ENCODE measurements at places on chromosomes 12 and 14.

DNA sequence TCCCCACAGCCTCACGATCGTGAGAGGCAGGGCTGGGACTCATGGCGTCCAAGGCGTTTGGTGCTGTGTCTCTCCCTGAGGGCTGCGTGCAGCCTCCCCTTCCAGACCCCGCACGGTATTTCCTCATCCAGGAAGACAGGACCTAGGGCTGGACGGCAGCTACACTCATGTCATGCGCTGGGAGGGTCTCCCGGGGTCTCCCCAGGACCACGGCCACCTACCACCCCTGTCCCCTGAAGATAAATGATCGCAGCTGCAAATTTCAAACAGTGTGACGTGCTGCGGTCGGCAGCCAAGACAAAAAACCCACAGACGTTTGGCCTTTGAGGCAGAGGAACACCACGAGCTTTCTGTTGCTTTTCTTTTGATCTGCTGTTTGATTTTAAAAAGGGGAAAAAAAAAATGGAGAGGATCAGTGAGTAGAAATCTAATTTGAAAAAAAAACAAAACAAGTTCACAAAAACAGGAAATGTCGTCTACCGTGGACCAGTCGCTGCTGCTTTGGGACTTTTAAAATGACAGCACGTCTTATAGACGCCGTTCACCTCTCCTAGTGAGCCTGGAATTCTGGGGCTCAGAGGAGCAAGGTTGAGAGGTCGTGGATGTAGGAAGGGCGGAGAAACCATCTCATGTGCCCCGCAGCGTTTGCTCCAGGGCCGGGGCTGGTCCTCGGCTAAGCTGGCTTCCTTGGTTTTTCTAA is 237.6 kb downstream of the SLC41A2 start:
- no peak for DNase-seq

DNA sequence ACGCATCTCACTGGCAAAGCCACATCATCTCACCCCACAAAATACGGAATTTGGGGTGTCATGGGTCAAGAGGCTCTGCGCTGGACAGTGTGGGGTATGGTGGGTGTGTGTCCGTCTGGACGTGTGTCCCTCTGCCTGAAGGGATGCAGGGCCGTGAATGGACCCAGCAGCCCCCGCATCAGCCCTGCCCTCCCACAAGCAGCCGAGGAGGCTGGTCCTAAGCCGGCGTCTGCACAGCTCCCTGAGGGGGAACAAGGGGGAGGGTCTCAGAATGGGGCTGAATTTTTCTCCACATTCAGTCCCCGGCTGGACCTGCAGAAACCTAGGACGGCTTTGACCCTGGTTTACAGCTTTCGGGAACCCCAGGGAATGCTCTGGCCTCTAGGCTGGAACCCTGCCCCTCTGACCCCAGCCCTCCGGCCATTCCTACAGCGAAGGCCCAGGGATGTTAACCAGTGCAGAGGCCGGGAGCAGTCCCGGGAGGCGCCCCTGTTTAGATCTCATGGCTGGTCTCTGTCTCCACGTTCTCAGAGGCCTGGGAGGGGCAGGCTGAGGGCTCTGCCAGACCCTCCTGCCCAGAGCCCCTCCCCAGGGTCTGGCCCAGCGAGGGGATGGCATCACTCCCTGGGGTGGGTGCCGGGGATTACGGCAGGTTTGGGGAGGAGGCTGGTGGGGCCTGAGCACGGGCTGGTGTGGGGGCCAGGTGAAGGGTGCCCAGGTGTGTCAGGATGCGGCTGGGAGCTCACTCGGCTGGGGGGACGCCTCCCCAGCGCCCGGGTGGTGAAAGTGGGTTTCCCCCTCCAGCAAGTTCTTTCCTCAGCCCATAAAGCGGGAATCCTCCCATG is 156.5 kb upstream of the C14orf180 start:
- no peak for DNase-seq

- no peak for DNase-seq
Observed at GRCh38 chr12:132255642-132256041, 73.7 kb downstream of the GALNT9 start.

DNA sequence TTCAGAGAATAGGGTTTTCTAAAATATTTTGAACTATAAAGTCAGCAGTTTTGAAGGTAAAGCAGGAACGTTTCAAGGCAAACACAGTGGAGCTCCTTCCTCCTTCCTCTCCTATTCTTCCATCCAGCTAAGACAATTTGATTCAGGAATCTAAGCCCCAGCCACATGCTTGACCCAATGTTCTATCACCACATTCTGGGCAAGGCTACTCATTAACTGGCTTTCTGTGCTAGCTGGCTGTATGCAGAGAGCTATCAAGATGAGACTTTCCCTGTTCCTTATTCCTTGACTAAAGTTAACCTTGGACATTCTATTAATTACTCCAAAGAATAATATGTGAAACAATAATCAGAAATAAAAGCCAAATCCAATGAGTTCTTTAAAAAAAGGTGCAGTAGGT is 266.9 kb downstream of the NOVA1 start:
- DNase-seq: no peak

DNA sequence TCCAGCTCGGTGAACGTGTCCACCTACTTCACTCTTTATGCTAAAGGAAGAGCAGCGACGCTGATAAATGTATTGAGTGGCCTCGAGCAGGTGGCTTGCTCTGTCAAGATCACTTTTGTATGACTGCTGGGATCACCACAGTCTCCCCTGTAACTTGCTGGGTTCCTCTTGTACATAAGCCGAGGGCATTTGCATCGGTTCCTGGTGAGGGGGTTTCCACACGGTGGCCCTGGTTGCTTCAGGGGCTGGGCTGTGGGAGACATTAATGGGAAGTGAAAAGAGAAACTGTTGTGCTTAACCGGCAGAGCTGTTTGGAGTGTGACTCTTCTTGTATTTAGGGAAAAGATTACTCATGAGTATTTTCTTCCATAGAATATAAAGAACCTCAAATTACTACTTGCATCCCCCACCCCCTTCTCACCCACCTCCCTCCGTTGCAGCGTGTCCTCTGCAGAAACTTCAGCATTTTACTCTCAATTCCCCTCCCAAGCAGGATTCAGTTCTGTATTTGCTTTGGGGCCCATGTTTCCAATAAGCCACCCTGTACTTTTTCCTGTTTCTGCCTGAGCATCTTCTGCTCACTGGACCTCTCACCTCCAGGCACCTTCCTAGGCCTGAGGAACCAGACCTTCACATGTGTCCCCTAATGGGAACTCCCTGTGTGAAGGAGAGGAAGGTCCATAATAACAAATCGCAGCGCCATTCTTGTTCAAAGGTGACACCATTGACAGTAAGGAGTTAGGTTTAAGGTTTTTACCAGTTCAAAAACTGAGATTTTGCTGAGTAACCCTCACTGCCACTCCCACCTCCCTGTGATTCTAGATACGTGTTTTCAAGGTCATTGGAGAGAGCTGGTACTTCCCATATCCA is 187.0 kb downstream of the ETV6 start:
- no peak for DNase-seq
